ENCODE measurements at places on chromosomes 12 and 14.

GRCh38 chr14:102866982-102867761, 55.3 kb upstream of the AMN start:
- peaks cover 4% of the 10 kb centered on the region for H3K4me1 ChIP-seq
- no peak overlapping the region for H3K27ac ChIP-seq
- DNase-seq, result no peak
- H3K27me3 ChIP-seq, result no peaks in the 10 kb centered on the region
- peaks cover 21% of the 10 kb centered on the region for H3K36me3 ChIP-seq

DNA sequence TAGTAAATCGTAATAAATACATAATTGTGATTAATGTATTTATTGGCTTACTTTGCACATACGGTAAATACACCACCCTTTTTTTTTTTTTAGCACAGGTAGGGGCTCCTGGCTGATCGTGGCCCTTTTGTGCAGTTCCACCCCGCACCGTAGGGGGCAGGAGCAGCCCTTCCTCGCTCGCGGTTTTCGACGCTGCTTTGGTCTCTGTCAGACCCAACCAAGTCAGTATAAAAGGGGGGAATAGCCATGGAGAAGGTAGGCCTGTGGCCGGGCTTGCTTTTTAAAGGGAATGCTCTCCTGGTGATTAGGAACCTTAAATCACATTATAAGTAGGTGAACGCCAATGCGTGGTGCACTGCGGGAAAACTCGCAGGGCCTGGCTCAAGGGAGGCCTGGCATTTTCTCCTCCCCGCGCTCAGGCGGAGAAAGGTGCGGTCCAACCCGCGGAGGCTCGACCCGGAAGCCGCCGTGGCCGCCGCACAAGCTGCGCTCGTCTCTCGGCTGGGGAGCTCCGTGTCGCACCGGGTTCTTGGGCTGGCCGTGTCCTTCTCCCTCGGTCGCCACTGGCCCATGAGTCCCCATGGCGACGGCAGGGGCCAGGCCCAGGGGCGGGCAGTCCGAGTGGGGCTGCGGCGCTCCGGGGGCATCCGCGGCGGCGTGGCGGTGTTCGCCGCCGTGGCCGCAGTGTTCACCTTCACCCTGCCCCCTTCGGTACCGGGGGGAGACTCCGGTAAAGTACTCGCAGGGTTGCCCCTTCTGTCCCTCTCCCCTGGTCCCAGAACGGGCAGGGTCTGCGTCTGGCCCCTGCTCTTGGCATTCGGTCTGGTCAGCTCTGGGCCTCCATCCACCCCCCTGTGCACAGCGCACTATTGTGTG, at the start of gene TMEM260:
Gene TMEM260 (plus strand): TSS at position 454 of the 876 bp plus-strand sequence. CDS start 117 bp downstream, at position 571.
- H3K36me3 ChIP-seq, result peaks cover 2% of the 10 kb centered on the region
- H3K4me3 ChIP-seq, result peak within 1 kb of the TSS; percentile 94
- H3K27me3 ChIP-seq, result no peaks in the 10 kb centered on the region
- H3K4me1 ChIP-seq, result peaks cover 27% of the 10 kb centered on the region

DNA sequence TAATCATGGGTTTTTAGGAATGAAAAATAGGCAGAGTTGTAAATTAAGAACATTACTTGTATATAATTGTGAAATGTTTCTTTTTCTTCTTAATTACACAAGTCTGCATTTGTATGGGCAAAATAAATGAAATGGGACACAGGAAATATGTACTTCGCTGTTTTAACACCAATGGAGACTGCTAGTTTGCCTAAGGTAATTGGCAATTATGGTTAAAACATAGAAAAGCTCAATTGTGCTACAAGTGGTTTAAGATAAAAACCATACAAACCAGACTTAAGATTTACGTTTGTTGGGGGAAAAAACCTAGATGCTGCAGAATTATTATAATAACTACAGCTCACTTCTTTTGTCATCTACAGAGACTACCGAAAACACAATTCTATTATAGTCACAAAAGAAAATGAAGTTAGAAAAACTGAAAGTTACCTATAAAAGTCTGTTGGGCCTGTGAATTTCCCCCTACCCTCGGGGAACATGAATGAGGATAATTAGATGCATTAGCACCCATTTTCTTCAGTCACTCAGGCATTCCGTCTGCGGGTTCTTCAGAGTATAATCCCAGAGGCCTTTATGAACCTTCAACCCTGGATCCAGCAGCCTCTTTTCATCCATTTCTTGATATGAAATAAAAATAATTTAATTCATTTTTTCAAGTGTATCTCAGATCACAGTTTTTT, 37.2 kb downstream of the BTBD7 start:
- no peak overlapping the region for H3K27ac ChIP-seq
- H3K4me3 ChIP-seq, result no peak overlapping the region
- DNase-seq, result no peak

- no peak overlapping the region for H3K27ac ChIP-seq
- no peak overlapping the region for H3K4me3 ChIP-seq
- DNase-seq, result no peak
- H3K4me1 ChIP-seq, result peaks cover 12% of the 10 kb centered on the region
These were observed 21.7 kb downstream of the TAOK3 start for GRCh38 chr12:118350908-118351559.

DNA sequence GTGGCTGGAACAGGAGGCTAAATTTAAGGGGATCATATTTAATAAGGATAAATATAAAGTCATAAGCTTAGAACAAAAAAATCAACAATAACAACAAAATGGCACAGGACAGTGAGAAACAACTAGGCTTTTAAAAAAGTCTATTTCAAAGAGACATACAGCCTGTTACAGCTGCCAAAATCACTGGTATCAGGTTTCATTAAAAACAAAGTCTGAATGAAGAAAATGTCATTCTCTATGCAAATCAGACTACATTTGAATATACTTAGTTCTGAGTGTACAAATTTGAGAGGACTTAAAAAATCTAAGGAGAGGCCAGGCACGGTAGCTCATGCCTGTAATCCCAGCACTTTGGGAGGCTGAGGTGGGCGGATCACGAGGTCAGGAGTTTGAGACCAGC, 44.0 kb downstream of the TFCP2 start:
- H3K4me1 ChIP-seq, result no peaks in the 10 kb centered on the region
- H3K27me3 ChIP-seq, result no peaks in the 10 kb centered on the region
- no peak overlapping the region for H3K4me3 ChIP-seq
- H3K27ac ChIP-seq, result no peak overlapping the region
- H3K36me3 ChIP-seq, result peaks cover 14% of the 10 kb centered on the region

GRCh38 chr12:47789141-47789540, 16.1 kb downstream of the SLC48A1 start:
- no peak for DNase-seq
- H3K4me1 ChIP-seq, result peaks cover 3% of the 10 kb centered on the region
- no peak overlapping the region for H3K4me3 ChIP-seq
- H3K27ac ChIP-seq, result no peak overlapping the region
- H3K36me3 ChIP-seq, result peaks cover 31% of the 10 kb centered on the region
- H3K27me3 ChIP-seq, result no peaks in the 10 kb centered on the region

DNA sequence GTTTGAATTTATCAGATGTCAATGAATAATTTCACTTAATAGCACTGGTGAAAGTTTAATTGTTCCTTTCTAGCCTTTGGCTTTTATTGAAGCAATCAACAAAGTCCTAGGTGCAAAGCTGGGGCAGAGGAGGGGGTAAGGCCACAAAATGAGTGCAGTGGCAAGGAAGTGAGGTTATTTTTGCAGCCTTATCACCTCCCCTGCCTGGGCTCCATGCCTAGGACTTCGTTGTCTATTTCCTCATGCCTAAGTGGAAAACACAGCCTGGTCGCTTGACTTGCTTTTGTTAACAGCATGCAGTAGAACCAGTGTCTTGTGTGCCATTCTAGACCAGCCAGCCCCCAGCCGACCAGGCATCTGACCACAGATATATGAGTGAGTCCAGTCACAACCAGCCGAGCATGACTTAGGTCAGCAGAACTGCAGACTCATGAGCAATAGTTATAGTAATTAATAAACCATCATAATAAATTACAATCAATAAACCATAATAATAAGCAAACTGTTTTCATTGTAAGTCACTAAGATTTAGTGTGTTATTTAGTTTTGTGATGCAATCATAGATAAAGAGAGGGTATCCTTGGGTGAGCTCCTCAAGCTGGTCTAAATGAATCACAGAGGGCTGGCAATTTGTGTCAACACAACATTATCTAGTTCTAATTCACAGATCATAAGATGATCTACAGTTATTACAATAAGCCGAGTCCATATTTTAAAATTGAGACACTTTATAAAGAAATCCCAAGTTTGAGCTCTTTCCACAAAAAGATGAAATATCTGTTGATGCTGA, 156.8 kb downstream of the GLT1D1 start:
- no peaks in the 10 kb centered on the region for H3K27me3 ChIP-seq
- no peaks in the 10 kb centered on the region for H3K36me3 ChIP-seq
- no peak for DNase-seq

GRCh38 chr12:31479516-31480210, 111.3 kb downstream of the DENND5B start:
- H3K4me1 ChIP-seq, result no peaks in the 10 kb centered on the region
- no peak for DNase-seq
- peaks cover 3% of the 10 kb centered on the region for H3K27me3 ChIP-seq
- H3K4me3 ChIP-seq, result no peak overlapping the region

DNA sequence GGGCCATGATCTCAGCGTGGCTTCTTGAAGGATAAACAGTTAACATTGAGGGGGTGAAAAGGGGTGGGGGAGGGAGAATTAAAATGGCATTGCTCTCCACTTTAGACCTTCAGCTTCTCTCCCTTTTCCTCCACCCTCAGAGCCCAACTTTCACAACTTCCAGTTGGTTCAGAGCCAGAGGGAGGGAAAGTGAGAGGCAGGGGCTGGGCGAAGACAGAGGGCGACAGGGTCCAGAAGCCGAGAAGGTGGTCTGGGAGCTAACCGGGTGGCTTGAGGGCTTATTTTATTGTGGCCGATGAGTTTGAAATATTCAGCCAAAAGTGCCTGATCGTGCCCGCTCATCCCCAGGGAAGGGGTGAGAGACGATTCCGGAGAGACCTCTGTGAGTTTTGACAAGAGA, 4.1 kb downstream of the BMP4 start:
- no peak overlapping the region for H3K27ac ChIP-seq
- no peak for DNase-seq
- H3K36me3 ChIP-seq, result no peaks in the 10 kb centered on the region
- H3K27me3 ChIP-seq, result peaks cover 70% of the 10 kb centered on the region
- H3K4me3 ChIP-seq, result peak overlapping the region; percentile 83

DNA sequence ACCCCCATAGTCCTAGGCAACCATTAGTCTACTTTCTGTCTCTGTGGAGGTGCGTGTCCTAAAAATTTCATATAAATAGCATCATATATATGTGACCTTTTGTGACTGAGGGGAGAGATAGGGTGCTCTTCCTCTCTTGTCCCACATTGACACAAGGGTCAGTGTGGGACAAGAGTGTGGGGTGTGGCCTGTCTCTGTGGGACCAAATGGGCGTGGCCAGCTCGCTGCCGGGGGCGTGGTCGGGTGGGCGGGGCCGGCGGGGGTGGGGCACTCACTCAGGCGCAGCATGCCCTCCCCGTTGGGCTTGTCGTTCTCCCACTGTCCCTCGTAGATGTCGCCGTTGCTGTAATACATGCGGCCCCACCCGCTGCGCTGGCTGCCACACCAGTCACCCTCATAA, 15.5 kb downstream of the MORN3 start:
- no peak for DNase-seq
- H3K4me3 ChIP-seq, result no peak overlapping the region
- peaks cover 17% of the 10 kb centered on the region for H3K36me3 ChIP-seq
- peaks cover 45% of the 10 kb centered on the region for H3K4me1 ChIP-seq
- no peak overlapping the region for H3K27ac ChIP-seq

GRCh38 chr14:79009286-79009685, 839.1 kb downstream of the NRXN3 start:
- H3K36me3 ChIP-seq, result no peaks in the 10 kb centered on the region
- no peak for DNase-seq
- no peak overlapping the region for H3K4me3 ChIP-seq
- H3K4me1 ChIP-seq, result no peaks in the 10 kb centered on the region
- H3K27ac ChIP-seq, result no peak overlapping the region

- no peak overlapping the region for H3K4me3 ChIP-seq
- no peaks in the 10 kb centered on the region for H3K27me3 ChIP-seq
- H3K4me1 ChIP-seq, result no peaks in the 10 kb centered on the region
- DNase-seq, result no peak
- H3K36me3 ChIP-seq, result no peaks in the 10 kb centered on the region
- H3K27ac ChIP-seq, result no peak overlapping the region
These were observed 370.2 kb upstream of the FLRT2 start for GRCh38 chr14:85159726-85160125.

- no peak overlapping the region for H3K27ac ChIP-seq
- H3K27me3 ChIP-seq, result peaks cover 12% of the 10 kb centered on the region
- H3K4me3 ChIP-seq, result no peak overlapping the region
- DNase-seq, result peak; percentile 14
- no peaks in the 10 kb centered on the region for H3K36me3 ChIP-seq
These were observed 3.1 kb upstream of the IGFBP6 start for GRCh38 chr12:53094394-53094787.

DNA sequence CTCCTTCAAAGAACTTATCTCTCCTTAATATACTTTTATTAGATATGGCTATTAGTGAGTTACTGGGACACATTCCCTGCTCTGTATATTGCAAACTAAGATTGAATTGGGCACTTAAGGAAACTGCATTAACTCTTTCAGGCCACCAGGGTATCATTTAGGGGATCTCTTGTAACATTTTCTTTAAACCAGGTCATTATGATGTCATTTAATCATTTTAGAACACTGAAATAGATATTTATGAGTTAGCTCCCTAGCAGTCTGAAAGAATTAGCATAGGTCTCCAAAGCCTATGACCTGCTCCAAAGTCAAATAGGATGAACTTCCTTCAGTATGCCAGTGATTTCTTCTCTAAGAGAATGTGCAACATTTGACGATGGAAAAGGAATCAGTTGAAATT, 506.9 kb downstream of the FOXG1 start:
- no peak overlapping the region for H3K27ac ChIP-seq
- no peak overlapping the region for H3K4me3 ChIP-seq
- no peak for DNase-seq

- H3K27me3 ChIP-seq, result peaks cover 29% of the 10 kb centered on the region
- no peaks in the 10 kb centered on the region for H3K4me1 ChIP-seq
- no peak overlapping the region for H3K27ac ChIP-seq
- H3K4me3 ChIP-seq, result no peak overlapping the region
These were observed 9.5 kb upstream of the CAPRIN2 start for GRCh38 chr12:30764251-30764650.

GRCh38 chr14:83320837-83321236, 1787.2 kb upstream of the SEL1L start:
- H3K27me3 ChIP-seq, result no peaks in the 10 kb centered on the region
- H3K4me3 ChIP-seq, result no peak overlapping the region
- no peaks in the 10 kb centered on the region for H3K4me1 ChIP-seq
- H3K36me3 ChIP-seq, result no peaks in the 10 kb centered on the region
- no peak for DNase-seq
- H3K27ac ChIP-seq, result no peak overlapping the region

DNA sequence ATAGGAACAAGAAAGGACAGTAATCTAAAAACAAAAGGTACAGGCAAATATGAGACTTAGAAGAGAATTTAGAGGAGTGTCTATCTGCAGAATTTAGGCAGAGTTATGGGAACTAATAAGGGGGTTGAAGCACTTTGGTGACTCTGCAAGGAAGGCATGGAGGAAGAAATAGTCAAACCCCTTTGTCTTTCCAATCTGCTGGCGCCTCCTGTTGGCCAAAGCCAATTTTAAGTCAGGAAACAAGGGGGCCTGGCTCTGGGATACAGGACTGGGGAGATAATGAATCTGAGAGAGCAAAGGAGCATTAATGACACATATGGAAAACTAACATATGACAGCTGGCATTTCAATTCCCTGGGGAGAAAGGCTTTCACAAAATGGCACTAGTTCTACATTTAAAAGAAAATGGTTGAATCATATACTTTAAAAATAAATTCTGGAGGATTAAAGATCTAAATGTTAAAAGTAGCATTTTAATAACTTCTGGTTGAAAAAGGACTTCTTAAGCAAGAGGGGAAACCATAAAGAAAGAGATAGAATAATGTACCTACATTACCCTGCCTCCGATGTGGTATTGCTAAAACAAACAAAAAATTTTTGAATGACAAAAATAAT, 48.5 kb upstream of the CSRP2 start:
- H3K27ac ChIP-seq, result no peak overlapping the region
- peaks cover 4% of the 10 kb centered on the region for H3K27me3 ChIP-seq
- H3K36me3 ChIP-seq, result no peaks in the 10 kb centered on the region
- H3K4me1 ChIP-seq, result no peaks in the 10 kb centered on the region
- H3K4me3 ChIP-seq, result no peak overlapping the region
